NCI-H1930 (cell line): ENCODE measurements at places on chromosomes 7 and 10.

DNA sequence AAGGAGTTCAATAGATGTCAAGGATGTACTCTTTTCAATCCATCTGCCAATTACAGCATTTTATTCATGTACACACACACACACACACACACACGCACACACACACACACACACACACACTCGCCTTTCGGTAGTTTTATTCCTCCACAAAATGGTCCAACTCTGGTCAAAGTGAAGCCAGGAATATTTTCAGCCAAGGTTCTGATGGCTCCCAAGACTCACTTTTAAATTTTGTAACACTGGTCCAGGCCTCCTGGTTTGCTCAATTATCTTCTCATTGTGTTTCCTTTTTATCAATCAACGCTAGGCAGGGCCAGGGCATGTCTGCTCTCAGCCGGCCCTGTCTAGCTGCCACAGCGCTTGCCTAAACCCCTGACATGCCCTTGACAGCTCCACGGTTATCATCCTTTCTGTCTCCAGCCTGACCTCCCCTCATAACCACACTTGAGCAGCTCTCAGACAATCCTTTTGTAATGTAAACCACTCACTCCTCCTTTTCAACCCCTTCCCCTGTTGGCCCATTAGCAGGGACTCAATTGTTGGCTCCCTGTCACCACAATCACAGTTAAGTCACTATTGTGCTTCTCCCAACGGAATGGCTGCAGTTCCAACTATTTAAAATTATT, 115.1 kb downstream of the ICA1 start:
- no peak for DNase-seq

- DNase-seq: no peak
Measured at GRCh38 chr10:373015-373414, 237.8 kb downstream of the ZMYND11 start.

- DNase-seq: no peak
Measured at GRCh38 chr7:22702516-22702915, 24.5 kb upstream of the IL6 start.

- DNase-seq: no peak
Measured at GRCh38 chr7:132739271-132739955, 163.1 kb upstream of the PLXNA4 start.

DNA sequence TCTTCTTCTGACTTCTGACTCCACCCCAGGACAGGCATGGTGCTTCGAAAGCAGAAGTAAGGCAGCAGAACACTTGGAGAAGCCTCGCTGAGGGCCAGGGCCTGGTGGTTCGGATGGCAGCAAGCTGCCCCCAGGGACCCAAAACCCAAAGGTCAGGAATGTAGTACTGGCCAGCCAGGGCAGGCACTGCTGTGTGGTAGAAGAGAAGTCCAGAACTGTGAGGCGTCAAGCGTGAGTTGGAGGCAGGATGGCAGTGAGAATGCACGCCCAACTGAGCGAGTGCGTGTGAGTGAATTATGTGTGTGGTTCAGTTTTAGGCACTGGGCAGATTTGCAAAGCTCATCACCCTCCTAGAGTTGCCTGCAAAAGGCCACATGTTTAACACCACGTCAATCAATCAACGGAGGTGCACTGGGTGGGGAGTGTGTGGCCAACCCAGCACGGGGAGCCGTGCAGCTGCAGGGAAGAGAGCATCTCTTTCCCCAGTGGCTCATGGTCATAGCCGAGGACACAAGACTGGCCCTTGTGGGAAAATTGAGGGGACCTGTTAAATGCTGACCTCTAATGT, 144.3 kb downstream of the KCNMA1 start:
- no peak for DNase-seq

- DNase-seq: no peak
Measured at GRCh38 chr7:31121601-31122000, 69.5 kb downstream of the ADCYAP1R1 start.

GRCh38 chr7:157550300-157551275, 213.8 kb downstream of the DNAJB6 start:
- DNase-seq: no peak

GRCh38 chr10:97518301-97519043, 19.7 kb downstream of the UBTD1 start:
- no peak for DNase-seq

- DNase-seq: no peak
Measured at GRCh38 chr7:15922002-15922401, 235.5 kb upstream of the MEOX2 start.

DNA sequence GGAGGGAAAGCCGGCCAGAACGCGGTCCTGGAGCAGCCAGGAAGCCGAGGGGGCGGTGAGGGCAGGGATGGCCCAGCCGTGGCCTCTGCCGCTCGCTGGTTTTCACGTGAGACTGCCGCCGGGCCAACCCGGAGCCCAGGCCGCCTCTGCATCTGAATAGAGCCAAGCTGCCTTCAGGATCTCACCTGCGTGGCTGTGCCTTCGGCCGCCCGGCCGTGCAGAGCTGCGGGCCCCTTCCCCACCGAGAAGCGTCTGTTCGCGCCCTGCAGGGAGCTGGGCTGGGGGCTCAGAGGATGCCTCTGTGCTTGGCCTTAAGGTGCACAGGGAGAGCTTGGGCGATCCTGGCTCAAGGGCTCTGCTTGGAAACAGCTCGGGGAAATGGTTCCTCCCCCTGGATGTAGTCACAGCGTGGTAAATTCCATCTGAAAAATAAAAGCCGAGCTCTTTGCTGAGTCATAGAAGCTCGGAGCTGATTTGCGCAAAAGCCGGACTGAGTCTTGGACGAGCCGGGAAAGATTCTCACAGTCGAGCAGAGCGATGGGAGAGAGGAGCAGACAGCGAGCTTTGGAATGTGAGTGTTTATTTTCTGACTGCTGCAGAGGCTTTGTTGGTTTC, at the start of gene JAKMIP3:
Gene JAKMIP3, plus strand, starts transcription at position 456 of the 615 bp plus-strand sequence. CDS start 38,863 bp downstream, outside the sequence.
- DNase-seq: no peak

DNA sequence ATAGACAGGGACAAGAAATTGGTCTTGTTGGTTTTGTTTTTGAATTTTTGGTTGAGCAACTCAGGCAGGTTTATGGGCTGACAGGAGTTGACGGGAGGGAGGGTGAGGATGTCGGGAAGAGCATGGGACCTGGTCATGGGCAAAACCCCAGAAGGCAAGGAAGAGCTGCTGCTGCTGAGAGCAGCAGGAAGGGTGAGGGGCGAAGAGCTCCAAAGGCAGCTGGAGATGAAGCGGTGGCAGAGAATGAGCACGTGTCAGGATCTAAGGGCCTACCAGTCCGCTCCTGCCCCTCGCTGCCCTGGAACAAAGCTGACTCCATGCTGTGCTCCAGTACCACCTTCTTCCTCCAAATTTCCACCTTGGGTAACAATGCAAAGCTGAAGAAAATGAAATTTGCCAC, 84.3 kb downstream of the ARHGAP22 start:
- DNase-seq: no peak

DNA sequence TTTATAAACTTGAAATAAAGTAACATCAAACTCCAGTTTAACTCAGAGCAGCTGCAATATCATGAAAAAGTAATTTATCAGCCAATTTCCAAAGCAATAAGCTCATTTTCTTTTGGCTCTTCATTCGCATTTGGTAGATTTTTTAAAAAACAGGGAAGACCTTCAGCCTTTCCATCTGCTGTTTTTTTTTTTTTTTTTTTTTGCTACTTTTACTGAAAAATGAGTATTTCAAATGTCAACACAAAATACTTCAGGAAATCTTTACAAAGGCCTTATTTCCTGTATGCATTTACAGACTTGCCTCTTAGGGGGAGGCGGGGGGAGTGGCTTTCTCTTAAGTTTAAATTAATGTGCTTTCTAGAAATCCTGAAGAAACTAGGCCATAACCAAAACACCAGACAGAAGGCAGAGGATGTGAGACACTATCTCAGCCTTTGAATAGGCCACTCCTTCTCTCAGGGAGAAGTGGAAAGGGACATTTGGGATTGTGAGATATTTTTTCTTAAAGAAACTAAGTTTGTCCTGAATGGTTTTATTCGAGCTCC, 91.8 kb downstream of the COL28A1 start:
- DNase-seq: no peak

DNA sequence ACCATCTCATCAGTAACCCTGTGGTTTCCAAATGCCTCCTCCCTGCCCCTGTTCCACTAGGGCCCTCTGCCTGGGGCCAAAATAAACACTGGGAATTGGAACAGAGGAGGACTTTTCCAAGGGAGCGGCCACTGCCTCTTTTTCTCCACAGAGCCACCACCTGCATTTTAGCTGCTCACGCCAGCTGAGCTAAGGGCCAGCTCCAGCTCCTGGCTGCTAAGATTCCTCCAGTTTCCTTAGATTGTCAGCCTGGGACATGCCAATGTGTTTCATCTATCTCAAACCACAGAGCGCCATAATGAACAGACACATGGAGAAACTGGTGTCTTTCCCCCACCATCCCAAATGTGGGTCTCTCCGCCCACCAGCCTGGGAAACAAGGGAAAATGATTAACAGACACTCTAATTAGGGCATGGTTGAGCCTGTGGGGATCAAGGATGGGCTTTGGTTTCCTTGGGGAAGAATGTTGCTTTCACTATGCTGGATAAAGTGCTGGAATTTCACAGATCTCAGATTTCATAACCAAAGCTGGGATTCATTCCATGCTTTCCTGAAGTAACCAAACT, 52.2 kb downstream of the ASB13 start:
- no peak for DNase-seq

DNA sequence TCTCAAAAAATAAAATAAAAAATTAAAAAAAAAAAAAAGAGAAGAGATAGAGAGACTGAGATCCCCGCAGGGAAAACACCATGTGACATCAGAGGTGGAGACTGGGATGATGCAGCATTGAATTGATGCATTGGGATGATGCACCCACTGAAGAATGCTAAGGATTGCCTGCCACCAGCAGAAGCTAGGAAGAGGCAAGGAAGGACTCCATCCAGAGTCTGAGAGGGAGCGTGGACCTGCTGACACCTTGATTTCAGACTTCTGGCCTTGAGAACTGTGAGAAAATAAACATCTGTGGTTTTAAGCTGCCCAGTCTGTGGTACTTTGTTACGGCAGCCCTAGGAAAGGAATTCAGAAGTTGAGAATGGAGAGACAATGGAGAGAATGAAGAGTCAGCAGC, 89.8 kb upstream of the PRPS1L1 start:
- no peak for DNase-seq

DNA sequence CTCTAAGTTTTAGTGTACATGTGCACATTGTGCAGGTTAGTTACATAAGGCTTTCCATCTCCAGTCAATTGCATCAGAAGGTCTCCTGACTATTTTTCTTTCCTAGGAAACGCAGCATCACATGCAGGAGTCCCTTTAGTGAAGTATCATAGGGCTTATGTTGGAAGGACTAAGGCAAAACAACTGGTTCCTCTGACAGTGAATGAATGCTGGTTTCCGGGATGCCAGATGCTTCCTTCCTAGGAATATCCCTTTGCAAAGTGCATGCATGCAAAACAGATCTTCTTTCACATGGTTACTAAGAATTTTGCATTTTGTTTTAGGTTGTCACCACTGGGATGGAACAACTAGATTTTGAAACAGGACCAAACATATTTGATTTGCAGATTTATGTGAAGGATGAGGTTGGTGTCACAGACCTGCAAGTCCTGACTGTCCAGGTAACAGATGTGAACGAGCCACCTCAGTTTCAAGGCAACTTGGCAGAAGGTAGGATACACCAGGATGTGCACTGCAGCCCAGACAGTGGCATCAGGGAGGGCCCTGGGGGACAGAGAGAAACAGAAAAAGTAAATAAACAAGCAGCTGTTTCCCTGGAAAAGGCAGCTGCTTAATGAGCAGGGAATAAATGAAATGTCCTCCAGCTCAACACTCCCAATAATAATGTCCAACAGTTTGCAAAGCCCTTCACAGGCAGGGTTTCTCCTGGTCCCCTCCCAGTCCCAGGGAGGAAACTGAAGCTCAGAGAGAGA, 17.8 kb downstream of the CDHR3 start:
- no peak for DNase-seq

- no peak for DNase-seq
Measured at GRCh38 chr7:1934017-1934416, 263.9 kb downstream of the ELFN1 start.

- no peak for DNase-seq
Measured at GRCh38 chr10:50393784-50394467, 142.6 kb upstream of the ASAH2 start.

DNA sequence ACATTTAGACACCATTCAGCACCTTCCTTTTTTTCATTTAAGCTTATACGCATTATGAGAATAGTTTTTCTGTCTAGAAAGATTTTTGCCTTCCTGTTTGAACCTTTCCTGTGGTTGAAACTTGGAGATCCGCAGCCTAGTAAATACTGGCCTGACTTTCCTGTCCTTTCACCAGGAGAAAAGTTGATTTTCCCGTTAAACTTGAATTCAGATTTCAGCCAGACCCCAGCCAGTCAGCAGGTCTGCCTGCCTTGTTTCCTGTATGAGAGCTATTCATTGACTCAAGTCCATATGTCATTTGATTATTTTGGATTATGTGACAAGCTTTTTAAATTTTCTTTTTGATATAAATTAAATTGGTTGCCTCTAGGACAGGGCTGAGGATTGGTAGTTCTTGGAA, 71.5 kb downstream of the EVX1 start:
- DNase-seq: no peak

DNA sequence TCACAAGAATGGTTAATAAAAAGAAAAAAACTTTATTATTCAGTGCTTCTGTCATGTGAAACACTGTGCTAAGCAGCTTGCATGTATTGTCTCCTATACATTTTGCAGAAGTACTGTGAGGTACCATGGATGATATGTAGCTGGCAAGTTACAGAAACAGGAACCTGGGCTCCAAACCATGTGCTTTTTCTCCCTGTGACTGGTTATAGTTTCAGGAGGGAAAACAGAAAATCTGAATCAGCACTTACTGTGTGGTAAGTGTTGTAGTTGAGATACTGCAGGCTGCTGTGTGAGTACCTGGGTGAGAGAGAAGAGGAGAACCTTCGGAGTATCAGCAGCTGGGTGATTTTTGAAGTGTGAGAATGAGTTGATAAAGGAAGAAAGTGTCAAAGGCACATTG, 285.0 kb downstream of the SUGCT start:
- no peak for DNase-seq

- DNase-seq: no peak
Measured at GRCh38 chr10:82814635-82815034, 939.6 kb downstream of the NRG3 start.
